ENCODE measurements at places on chromosomes 4 and X. TPM values are rescaled to one million over a fixed set of nuclear protein-coding genes. Genes with fewer than 3 reads are reported as not detected.

The UGT2B7 gene
- not detected for total RNA-seq

The AADAT gene
- 5.7 TPM for total RNA-seq

DNA sequence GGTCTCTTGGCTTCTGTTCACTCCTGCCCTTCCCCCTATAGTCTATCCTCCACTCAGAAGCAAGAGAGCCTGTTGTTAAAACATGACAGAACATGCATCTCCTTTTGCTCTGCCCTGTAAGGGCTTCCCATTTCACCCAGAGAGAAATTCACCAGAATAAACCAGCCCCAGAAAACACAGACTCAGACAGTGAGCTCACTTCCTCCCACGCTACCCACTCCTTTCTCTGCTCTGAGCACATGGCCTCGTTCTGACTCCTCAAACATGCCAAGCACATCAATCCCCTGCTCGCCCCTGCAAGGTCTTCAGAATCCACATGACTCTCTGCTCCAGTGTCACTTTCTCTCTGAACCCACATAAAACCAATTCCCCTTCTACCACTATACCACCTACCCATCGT lies 50.4 kb downstream of the MID1 start:
- H3K4me3 ChIP-seq, result no peak overlapping the region
- no peaks in the 10 kb centered on the region for H3K36me3 ChIP-seq
- no peaks in the 10 kb centered on the region for H3K4me1 ChIP-seq
- no peaks in the 10 kb centered on the region for H3K27me3 ChIP-seq

DNA sequence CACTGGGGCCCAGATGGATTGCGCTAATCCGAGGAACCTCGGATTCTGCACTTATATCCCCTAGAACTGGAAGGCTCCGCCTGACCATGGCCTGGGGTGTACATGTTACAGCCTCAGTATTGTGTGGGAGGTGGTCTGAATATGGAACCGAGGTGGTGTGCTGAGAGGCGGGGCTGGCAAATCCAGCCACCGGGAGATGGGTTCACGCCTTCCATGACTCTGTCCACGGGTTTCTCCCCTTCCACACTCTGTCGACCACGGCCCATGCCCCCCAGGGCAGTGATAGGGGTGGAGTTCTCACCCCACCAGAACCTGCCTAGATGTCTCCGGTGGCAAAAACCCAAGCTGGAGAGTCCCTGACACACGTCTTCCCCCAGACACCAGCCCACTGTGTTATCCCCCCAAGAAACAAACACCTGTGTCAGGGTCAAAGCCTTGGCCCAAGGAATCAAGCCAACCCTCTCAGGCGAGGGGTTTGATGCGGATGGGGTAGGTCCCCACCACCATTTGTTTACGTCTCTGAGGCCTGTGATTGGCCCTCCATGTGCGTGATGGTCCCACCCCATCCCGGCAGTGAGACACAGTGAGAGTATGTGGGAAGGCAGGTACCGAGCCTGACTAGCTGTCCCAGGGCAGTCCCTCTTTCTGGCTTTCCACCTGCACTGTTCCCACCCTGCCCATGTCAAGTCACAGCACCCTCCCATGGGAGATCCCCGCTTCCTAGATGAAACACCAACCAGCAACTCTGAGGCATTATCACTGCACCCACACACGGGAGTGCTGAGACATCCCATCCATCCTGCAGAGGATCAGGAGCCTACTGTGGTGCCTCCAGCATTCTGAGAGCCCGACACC lies 6.6 kb upstream of the LOC101059915 start:
- H3K36me3 ChIP-seq, result no peaks in the 10 kb centered on the region
- no peak for DNase-seq
- no peaks in the 10 kb centered on the region for H3K4me1 ChIP-seq
- no peak overlapping the region for H3K27ac ChIP-seq
- H3K4me3 ChIP-seq, result no peak overlapping the region
- H3K27me3 ChIP-seq, result no peaks in the 10 kb centered on the region

GRCh38 chr4:2617955-2618354 lies 81.5 kb downstream of the FAM193A start:
- DNase-seq, result no peak
- H3K27ac ChIP-seq, result no peak overlapping the region
- no peaks in the 10 kb centered on the region for H3K27me3 ChIP-seq
- H3K4me3 ChIP-seq, result no peak overlapping the region
- H3K4me1 ChIP-seq, result no peaks in the 10 kb centered on the region

DNA sequence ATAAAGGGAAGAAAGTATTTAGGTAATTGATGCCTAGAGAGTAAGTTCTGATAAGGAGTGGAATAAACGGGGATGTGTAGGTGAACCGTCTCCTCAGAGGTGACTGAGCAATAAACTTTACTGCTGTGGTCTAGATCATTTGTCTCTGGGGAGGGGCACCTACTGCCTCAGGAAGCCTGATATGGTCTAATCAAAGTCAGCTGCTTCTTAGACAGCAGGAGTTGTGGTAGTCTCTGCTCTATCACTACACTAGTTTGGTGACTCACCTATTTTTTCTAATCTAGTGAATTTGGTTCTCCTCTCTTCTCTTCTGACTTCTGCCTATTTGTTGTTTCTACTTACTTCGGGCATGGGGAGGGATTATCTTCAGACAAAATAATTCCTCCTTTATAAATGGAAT lies 95.1 kb upstream of the STIM2 start:
- no peak overlapping the region for H3K4me3 ChIP-seq
- H3K27me3 ChIP-seq, result no peaks in the 10 kb centered on the region

DNA sequence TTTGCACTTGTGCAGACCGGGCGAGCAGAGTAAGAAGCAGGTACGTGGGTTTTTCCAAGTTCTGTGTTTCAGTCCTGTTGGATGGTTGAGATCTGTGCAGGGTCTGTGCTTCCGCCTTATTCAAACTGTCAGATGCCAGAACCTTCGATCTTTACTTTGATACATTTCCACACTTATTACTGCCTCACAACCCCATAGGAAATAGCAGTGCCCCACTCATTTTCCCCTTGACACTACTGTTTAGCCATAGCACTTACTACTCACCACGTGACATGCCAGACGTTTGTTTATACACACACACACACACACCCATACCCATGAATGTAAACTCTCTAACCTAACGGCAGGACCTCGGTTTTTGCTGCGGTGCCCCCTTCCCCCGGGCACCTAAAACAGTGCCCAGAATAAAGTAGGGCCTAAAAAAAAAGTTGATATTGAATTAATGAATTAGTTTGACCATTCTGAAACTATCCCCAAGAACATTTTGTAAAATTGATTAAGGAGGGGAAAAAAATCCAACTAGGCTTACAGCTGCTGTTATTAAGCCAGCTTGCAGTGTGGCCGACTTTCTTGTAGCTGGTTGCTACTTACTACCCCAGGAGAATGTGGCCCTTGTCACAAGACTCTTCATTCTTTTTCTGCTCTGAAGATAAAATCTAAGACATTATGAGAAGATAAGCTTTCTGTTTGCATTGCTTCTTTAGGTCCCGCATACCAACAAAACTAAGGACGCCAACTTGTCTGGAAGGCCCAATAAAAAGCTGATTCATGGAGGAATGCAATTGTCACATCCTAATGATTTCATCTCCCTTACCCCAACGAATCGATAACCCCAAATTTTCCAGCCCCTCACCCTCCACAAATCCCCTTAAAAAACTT lies 704 bp upstream of the SEPSECS start:
- H3K4me1 ChIP-seq, result peaks cover 13% of the 10 kb centered on the region
- H3K4me3 ChIP-seq, result peak overlapping the region; percentile 39
- no peak for DNase-seq
- H3K27me3 ChIP-seq, result no peaks in the 10 kb centered on the region

DNA sequence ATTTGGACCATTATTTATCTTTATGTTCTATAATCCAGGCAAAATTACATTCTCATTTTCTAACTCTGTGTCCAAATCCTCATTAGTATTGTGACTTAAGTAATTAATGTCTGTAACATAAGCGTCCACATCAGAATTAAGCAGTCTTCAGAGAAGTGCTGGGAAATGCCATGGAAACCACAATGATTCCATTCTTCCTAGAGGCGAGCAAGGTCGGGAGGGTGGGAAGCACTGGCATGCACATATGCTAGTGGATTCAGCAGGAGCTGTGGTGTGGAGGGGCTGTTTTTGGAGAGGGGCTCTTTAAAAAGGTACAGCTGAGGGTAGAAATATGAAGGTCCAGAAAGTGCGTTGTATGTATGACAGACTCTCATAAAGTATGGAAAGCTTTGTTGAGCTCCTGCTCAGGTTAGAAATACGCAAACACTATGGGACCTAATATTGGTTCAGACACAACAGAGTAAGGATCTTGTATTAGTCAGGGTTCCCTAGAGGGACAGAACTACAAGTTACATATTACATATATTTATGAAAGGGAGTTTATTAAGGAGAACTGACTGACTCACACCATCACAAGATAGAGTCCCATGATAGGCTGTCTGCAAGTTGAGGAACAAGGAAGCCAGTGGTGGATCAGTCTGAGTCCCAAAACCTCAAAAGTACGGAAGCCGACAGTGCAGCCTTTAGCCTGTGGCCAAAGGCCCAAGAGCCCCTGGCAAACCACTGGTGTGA lies 61.5 kb downstream of the GLRA2 start:
- H3K27ac ChIP-seq, result no peak overlapping the region
- DNase-seq, result no peak
- H3K36me3 ChIP-seq, result no peaks in the 10 kb centered on the region
- no peaks in the 10 kb centered on the region for H3K27me3 ChIP-seq
- no peak overlapping the region for H3K4me3 ChIP-seq

DNA sequence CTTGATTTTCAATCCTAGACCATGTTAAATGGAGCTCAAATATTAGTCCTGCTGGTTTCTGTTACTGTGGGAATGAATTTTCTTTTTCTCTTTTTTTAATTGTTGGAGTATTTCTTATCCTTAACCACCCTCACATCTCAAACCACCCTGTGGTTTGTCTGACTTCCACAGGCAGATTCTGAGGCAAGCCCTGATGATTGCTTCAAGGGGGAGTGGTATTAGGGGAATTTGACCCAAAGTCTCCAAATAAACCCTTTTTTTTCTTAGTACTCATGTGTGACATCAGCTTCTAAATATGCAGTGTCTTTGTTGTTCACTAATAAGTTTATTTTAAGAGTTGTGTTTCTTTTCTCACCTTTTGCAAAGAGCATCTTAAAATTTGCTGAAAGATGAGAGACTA lies 810.3 kb downstream of the IL1RAPL1 start:
- H3K27ac ChIP-seq, result no peak overlapping the region
- H3K27me3 ChIP-seq, result no peaks in the 10 kb centered on the region
- H3K36me3 ChIP-seq, result no peaks in the 10 kb centered on the region

DNA sequence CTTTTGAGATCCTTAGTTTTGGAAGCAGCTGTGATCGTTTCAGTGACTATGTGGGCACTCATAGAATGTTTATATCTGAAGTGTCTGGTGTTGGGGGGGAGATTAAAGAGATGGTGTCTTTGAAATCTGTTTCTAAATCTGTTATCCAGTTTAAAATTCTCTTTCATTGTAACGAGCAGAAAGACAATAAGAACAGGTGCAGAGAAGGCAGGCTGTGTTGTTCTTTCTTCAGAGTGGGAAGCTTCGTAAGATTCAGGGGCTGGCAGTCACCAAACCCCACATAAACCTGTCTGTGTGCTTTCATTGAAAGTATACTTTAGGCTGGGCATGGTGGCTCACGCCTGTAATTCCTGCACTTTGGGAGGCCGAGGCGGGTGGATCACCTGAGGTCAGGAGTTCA lies 16.3 kb upstream of the DHRSX start:
- H3K4me1 ChIP-seq, result no peaks in the 10 kb centered on the region
- DNase-seq, result no peak
- no peaks in the 10 kb centered on the region for H3K27me3 ChIP-seq

Data from thyroid gland (tissue), 4 donors.